ENCODE measurements at places on chromosomes 3 and 15. TPM values are rescaled to one million over a fixed set of nuclear protein-coding genes. Genes with fewer than 3 reads are reported as not detected.

- DNase-seq: peak; percentile 95
Observed at GRCh38 chr15:40160689-40161688, at the start of gene BUB1B. TSS of gene BUB1B (plus strand) at chr15:40161069. CDS start at chr15:40161221, 152 bp downstream.

DNA sequence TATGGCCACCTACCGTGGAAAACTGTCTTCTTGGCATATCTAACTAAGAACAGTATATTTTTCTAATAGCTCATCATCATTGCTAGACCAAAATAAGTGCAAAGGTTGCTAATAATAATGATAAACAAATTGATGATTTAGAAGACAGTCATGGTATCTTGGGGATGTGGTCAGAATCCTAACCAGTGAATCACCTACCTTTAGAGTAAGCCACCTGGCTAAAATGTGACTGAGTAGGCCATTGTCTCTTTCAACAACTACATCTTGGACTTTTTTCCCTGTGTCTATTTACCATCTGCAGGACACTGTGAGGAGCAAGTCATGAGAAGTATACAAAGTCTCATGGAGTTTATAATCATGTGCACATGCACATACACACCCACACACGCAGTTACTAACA, 273.5 kb upstream of the SEMA6D start:
- DNase-seq: no peak

DNA sequence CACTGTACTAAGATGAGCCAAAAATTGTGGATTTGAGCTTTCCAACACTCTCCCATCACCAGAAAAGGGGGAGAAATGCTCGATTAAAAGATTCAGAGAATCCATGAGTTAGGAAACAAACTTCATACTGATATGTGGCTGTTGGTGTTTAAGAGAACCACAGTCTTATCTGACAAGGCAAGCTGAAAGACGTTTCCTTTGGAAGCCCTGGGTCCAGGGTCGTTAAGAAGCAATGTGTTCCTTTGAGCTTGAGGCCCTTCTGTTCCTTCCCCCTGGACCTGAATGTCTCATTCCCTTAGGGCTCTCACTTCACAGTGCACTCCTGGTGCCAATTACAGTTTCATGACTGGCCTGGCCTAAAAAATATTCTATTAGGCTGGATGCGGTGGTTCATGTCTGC, 524.8 kb upstream of the PPP2R3A start:
- no peak for DNase-seq

The LEKR1 gene
- 0.18 TPM for total RNA-seq
